NCI-H1105 (cell line): ENCODE measurements at places on chromosomes 7 and 10.

GRCh38 chr7:25391961-25392587 lies 163.8 kb upstream of the NPVF start:
- no peak for DNase-seq

DNA sequence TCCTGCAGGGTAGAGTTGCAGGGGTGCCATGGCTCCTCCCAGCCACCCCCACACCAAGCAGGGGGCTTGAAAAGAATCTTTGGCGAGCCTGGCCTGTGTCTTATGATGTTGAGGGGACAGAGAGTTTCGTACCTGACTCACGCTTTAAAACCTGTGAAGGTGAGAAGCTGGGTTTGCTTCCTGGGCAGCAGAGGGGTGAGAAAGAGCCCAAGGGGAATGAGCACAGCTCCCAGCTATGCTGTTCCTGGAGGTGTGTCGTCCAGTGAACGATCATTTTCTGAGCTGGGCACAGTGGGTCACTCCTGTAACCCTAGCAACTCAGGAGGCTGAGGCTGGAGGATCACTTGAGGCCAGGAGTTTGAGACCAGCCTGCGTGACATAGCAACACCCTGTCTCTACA lies 13.5 kb upstream of the ADRB1 start:
- DNase-seq: no peak

DNA sequence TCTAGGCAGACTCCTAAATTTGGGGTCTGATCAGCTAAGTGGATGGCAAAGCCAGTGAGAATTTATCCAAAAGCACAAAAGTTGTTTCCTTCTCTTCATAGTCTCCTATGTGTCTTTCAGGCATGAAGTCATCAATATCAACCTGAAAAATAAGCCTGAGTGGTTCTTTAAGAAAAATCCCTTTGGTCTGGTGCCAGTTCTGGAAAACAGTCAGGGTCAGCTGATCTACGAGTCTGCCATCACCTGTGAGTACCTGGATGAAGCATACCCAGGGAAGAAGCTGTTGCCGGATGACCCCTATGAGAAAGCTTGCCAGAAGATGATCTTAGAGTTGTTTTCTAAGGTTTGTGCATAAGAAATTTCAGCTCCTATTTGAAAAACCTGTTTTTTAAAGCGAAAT lies 4.8 kb downstream of the GSTO1 start:
- DNase-seq: no peak

DNA sequence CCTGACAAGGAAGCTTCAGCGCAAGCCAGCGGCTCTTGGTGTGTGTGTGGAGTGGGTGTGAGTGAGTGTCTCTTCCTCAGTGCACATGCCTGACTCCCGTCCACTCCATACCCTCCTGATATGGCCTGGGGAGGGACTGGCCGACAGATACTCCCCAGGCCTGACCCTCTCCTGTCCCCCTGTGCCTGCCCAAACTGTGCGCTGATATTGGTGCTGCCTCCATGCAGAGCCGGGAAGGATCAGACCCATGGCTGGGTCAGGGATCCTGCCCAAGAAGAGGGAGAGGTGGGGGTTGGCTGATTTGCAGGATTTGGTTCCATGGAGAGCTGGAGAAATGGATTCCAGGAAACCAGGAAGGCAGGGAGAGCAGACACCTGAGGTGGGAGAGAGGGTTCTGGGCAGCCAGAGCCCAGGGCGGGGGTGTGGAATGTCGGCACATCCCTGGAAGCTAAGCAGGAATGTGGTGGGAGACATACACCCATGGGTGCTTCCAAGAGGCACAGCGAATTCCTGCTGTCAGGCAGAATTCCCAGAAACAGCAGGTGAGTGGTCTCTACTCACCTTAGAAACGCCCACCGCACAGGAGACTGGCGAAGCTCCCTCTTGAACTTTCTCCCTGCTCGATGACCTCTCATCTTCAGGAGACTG lies 6.3 kb downstream of the CALML5 start:
- no peak for DNase-seq

GRCh38 chr7:47627580-47628283 lies 45.8 kb upstream of the TNS3 start:
- DNase-seq: no peak

DNA sequence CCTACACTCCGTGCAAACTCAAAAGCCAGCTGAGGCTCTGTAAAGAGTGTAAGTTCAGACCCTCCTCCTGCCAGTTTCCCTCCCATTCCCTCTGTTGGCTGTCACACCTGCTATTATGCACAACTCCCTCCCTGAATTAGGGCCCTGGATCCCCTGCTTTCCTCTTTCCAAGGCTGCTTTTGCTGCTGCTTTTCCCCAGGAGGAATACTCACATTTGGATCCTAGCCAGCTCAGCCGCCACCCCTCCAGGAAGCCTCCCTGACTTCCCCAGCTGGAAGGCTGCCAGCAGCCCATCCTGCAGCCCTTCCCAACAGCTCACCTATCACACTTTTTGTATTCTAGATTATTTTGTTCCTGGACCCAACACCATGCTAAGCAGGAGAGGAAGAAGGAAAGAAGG lies 40.9 kb upstream of the WDR11 start:
- DNase-seq: peak; percentile 59

- DNase-seq: no peak
Observed at GRCh38 chr7:82600531-82600930, 157.0 kb upstream of the CACNA2D1 start.

DNA sequence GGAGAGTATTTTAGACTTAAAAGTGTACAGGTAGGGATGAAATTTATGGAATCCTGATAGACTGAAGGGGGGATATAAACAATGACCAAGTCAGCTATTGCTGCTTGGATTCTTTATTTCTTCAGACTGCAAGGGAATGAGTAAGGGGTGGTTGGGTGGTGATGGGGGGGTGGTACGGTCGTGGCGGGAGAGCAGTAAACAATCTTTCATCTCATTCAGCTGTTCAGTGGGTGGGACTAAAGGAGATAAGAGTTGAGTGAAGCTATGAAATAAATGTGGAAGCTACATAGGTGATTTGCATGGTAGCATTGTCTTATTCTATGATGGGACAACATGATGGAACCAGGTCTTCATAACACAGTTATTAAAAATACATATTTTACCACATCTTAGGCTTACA lies 1.8 kb downstream of the SEPTIN7 start:
- DNase-seq: no peak

DNA sequence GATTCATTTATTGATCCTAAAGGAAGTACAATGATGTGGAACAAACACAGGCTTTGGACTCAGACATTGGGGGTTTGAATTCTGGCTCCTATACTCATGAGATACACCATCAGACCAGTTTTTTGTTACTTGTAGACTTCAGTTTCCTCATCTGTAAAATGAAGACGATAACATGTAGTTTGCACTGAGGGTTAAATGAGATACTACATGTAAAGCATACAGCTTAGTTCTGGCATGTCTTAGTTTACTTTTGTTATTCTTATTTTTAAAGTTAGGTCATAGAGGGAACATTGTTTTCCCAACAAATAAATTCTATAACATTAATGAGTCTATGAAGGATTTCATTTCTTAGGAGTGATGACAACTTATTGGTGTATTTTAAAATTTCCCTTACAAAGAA lies 183.5 kb upstream of the FAM3C start:
- DNase-seq: no peak

DNA sequence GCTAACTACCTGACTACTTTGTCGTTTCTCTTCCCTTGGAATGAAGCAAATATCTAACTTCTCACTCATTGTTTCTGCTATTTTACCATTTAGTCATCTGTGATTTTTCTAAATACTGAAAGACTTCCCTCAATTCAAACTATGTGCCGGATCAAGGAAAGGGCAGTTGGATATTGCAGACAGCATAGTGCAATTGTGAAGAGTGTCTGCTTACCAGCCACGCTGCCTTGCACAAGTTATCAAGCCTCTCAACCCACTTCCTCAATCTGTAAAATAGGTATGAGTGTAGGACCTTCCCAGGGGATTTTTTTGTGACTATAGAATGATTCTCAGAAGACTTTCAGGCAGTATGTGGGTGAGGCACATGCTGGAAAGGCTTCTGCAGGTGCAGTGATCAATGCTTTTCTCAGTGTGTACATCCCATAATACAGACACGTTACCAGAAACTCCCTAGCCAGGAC lies 54.3 kb downstream of the EGFR start:
- no peak for DNase-seq

DNA sequence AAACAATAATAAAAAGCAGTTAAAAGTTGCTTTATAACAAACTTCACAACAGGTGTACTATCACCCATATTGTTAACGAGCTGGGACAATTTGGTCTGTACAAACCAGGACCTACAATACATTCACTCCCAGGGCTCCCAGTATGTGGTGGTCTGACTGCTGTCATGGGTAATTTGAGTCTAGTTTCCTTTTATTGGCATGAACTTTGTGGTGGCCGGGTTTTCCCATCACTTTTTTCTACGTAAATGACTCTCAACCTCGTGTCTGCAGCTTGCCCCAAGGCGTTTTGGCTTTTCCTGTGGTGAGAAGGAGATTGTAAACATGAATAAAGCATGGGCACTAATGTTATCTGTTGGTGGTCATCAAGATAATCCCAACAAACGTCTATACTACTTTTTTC lies 118.7 kb upstream of the CDK6 start:
- DNase-seq: no peak

GRCh38 chr7:1175967-1176851 lies 16.2 kb upstream of the ZFAND2A start:
- peak; percentile 41 for DNase-seq

DNA sequence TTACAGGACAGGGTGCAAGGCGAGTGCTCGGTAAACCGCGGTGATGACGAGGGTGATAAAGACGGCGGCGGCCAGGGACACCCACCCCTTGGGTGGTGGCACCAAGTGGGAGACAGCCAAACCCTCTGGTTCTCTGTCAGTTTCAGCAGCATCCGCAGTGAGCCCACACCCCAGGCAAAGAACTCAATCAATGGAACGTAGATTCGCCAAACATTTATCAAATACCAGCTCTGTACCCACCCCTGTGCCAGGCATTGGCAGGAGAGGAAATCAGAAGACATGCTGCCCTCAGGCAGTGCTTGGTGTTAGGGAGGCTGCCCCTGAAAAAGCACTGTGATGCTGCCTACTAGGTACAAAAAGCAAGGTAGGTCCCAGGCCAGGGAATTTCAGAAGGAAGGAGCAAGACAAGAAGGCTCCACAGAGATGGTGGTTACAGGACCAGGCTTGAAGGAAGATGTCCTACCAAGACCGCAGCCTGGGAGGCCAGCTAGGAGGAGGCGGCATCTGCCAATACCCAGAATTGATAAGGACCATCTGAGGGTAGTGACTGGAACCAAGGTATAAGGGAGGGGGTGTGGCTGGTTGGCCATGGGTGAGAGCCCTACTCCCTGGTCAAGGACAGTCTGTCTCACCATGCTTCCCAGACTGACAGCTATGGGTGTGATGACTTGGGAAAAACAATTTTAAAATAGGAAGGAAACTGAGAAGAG lies 10.2 kb upstream of the PNLIPRP2 start:
- no peak for DNase-seq

GRCh38 chr10:110651044-110651958 lies 7.2 kb downstream of the RBM20 start:
- no peak for DNase-seq

DNA sequence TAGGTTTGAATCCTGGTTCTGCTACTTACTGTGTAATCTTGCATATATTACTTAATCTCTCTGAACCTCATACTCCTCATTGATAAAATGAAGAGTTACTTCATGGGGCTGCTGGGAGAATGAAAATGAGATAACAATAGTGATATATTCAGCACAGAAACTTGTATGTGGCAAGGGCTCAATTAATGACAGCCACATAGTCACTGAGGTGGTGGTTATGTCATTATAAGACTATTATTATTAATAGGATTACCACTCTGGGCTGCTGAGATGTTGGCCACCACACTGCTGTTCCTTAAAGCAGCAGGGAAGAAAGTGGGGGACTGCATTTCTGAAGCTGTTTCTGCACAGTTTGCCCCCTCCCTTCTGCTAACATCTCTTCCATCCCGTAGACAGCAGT lies 100.4 kb upstream of the PDLIM1 start:
- no peak for DNase-seq

- DNase-seq: no peak
Observed at GRCh38 chr10:99280472-99280871, 44.8 kb upstream of the HPSE2 start.

GRCh38 chr7:23470330-23471105 lies at the start of gene IGF2BP3:
Gene IGF2BP3, minus strand, starts transcription at chr7:23470491. Its CDS starts 381 bp downstream, at chr7:23470110.
- peak; percentile 96 for DNase-seq

DNA sequence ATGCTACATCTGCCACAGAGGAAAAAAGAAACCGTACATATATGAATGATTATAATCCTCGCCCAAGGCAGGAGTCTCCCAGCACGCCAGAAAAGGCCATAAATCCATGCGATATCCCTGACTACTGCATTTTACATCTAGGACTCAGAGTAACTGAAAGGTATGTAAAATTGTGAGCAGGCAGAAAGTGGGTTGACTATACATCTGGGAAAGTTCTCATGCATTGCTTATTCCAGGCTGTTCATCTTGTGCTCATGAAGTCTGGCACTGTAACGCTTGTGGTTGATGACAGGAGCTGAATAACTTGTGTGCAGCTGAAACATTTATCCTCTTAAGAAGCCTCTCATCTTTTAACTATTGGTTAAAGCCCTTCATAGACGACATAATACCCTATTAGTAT lies 193.4 kb upstream of the STEAP4 start:
- no peak for DNase-seq

DNA sequence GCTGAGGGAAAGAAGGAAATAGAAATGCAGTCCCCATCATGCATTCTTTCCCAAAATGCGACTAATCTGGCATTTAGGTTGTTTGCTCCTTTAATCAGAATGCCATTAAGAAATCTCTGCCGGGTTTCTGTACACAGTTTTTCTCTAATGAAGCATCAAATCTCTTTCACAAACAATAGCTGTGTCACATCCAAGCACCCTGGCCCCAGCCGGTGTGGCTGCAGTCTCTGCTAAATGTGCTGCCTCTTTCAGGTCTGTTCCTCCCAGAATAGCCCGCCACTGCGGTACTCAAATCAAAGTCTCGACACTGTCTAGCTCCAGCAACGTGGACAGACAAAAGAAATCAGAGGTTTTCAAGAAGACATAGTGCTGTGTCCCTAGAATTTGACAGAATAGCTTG lies 343.8 kb downstream of the KCNMA1 start:
- DNase-seq: no peak

DNA sequence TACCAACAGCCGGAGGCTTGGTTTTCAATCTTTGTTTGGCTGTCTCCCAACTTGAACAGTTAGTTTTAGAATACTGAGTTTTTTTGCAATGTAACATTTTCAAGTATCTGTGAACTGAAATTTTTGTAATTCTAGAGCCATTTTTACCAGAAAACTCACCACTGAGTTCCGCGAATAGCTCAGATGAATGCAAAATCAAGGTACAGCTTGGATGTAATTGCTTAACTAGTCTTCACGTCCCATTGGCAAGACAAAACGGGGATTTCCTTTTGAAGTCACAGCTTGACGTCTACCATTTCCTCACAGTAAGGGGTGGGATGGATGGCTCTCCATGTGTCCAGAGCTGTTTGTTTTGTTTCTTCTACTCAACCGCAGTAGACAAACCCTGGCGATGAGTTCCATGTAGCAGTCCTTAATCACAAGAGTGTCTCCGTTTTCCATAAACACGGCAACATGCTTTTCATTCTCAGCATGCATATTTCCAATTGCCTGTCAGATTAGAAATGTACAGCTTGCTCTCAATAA lies 55.8 kb upstream of the FGFR2 start:
- DNase-seq: no peak

- DNase-seq: no peak
Observed at GRCh38 chr10:77114181-77114821, 523.3 kb downstream of the KCNMA1 start.

GRCh38 chr10:90769946-90770841 lies 87.6 kb downstream of the HTR7 start:
- DNase-seq: no peak
